ENCODE measurements at places on chromosomes 11 and 22.

GRCh38 chr11:117090111-117090706 lies 8.0 kb downstream of the SIK3 start:
- no peak for DNase-seq

- DNase-seq: no peak
Measured at GRCh38 chr11:63872800-63873197, 33.9 kb downstream of the MARK2 start.

GRCh38 chr11:132154781-132155180 lies 784.4 kb downstream of the NTM start:
- no peak for DNase-seq

DNA sequence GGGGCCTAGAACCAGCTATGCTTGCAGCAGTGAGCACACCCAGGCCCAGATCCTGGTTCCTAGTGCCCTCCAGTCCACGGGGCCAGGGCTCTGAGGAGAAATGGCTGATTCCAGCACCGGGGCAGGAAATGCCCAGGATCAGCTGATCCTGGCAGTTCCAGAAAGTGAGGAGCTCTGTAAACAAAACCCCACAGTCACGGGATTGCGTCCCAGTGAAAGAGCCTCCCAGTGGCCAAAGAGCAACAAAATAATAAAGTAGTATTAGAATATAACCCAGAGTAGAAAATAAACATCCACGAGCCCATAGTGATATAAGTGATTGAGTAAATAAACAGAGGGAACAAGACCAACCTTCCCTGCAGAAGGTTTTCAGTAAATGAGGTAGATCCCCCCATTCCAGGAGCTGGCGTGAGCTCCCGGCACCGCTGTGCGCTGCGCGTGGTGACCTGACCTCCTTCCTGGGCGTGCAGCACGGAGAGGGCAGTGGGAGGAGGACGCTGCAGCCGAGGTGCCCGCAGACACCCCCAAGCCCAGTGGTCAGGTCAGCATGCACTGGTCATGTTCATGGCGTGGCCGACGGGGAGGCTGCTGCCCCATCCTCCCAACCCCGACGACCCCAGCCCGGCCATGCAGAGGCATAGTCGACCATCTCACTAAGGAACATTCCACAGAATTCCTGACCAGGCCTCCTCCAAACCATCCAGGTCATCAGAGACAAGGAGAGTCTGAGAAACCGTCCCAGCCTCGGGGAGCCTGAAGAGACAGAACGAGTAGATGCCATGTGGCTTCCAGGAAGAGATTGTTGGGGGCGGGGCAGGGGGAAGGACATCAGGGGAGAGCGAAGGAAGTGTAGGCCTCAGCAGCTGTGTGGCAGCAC lies 19.8 kb downstream of the PTDSS2 start:
- DNase-seq: no peak

DNA sequence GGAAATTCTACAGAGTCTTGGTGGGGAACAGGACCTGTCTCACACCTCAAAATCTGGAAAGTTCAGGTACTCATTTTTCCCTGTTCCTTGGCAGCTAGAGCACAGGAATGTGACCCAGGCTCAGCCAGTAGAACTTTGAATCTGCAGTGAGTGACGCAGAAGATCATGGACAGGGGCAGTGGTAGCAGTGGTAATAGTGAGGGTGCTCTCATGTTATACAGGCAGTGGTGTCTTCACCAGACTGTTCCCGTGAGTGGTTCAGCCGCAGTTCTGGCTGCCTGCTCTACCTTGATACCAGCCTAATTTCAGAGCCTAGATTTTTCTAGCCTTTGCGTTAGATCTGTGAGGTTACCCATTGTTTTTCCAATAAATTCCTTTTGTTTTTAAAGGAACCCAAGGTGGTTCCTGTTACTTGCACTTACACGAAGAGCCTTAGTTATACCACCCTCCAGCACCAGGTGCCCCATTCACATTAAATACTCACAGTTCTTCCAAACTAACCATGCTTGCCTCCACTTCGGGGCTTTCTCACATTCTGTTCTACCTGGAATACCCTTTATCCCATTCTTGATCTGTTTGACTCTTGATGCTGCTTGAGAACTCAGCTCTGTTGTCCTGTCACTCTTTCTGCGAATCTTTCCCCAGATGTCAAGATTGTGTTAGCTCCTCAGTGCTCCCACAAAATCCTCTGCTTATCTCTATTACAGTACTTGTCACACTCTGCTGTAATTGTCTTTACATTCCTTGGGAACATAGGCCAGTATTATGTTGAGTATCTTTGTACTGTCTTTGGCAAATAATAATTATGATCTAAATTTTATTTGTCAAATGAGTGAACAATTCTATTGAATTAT lies 47.8 kb downstream of the SWAP70 start:
- no peak for DNase-seq

DNA sequence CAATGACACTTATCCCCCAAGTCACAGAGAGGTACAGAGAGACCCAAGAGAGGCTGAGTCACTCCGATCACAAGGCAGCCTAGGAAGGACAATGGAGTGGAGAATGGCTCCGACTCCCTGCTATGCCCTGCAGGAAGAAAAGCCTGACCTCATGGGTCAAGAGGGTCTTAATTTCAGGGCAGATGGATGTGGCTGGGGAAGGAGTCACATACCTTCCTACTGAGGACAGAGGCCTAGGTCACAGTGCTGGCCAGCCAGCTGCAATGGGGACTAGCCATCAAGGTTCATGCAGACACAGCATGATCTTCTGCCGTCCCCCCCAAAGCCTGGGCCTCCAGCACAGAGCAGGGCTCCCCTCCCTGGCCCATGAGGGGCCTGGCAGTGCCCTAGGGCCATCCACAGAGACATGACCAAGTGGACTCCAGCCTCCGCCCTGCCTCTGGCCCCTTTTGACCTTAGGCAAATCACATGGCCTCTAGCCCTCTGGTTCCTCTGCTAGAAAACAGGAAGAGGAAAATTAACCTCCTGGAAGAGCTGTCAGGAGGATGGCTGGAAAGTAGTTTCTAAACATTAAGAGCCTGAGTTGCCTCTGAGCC lies 1.8 kb downstream of the ARRB1 start:
- no peak for DNase-seq

GRCh38 chr11:75241906-75242644 lies 1.5 kb downstream of the TPBGL start:
- no peak for DNase-seq

- no peak for DNase-seq
Measured at GRCh38 chr22:50001388-50002231, 11.0 kb downstream of the IL17REL start.

DNA sequence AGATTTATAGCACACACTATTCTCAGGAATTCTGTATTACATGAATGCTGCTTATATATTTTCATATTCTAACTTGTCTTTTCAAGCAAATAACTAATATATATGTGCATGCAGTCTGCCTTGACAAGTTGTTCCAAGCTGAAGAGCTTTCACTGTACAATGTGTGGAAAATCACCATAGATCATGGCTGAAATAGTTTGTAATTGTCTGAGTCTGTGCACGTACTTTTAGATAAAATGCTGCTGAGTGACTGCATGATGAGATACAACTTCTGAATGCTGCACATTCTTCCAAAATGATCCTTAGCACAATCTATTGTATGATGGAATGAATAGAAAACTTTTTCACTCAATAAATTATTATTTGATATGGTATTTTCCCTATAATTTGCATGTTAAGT lies 58.9 kb downstream of the SLC5A12 start:
- no peak for DNase-seq

DNA sequence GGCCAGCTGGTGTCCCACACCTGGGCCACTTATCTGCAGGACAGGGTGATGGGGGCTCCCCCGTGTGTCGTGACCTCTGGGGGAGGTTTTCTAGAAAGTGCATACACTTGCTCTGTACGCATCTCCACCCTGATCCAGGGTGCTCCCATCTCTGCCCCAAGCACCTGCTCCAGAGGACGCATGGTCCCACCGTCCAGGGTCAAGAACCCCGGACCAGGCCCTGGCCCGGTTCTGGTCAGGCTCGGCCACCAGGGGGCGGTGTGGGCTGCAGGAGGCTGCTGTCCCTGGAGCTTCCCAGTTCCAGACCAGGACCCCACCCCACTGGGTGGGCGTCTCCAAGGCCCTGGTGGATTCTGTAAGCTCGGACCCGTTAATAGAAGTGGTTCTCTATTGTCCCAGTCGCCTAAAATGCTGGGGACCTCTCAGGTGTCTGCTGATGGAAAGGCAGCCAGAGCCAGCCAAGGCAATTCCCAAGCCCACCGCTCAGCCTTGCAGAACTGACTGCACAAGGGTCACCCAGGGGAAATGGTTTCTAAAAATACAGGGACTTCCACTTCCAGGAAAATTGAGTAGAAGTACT lies 34.7 kb upstream of the SEPTIN5 start:
- peak; percentile 7 for DNase-seq

DNA sequence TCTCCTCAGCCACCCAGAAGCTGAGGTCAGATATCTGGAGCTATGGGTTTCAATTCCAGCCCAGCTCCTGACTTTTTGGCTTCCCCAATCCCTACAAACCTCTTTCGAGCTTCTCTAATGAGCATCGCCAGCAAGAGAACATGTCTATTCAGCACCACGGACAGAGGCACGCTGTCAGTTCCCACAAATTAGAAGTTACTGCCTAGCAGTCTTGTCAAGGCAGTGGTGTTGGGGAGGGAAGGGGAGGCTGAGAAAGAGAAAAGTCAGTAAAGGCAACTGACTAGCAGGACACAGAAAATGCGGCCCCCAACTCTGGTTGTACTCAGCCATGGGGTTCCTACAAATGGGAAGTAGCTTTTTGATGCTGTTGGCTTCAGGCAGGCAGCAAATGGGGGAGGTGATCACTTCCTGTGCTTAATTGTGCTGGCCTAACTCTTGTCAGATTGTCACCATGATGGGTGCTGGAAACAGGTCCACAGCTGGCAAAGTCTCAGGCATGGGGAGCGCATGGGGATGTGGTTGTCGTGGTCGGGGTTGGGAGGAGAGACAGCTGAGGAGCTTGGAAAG lies 205.9 kb downstream of the ST3GAL4 start:
- no peak for DNase-seq

GRCh38 chr11:66509131-66509561 lies 1.3 kb upstream of the BBS1 start:
- no peak for DNase-seq

- DNase-seq: no peak
Measured at GRCh38 chr22:32644252-32645100, 157.0 kb upstream of the TIMP3 start.

GRCh38 chr11:19092850-19093249 lies 24.1 kb upstream of the ZDHHC13 start:
- no peak for DNase-seq

All from stimulated activated CD8-positive, alpha-beta memory T cell treated with anti-CD3 and anti-CD28 coated beads, Interleukin-4, amount 100 ng/mL, for 1 hour (primary cell).